ENCODE measurements at places on chromosomes 6 and 20.

GRCh38 chr6:63565727-63566596 lies 6.3 kb upstream of the LOC128125822 start:
- no peak for DNase-seq

DNA sequence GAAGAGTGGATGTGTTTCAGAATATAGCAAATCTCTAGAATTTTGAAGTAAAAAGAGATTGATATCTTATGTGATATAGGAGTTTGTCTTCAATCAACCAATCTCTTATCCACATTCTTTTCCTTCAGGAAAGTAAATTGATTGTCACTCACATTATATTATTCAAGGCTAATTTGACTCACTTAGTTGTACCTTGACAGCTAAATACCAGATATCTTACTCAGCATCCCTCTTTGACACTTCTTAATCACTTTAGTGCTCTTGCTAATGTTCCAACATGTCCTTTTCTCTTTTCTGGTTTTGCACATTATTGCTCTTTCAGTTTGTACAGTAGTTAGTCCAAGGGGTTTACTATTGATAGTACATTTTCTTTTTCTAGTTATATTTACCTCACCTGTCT lies 286.9 kb upstream of the PTCHD4 start:
- no peak for DNase-seq

DNA sequence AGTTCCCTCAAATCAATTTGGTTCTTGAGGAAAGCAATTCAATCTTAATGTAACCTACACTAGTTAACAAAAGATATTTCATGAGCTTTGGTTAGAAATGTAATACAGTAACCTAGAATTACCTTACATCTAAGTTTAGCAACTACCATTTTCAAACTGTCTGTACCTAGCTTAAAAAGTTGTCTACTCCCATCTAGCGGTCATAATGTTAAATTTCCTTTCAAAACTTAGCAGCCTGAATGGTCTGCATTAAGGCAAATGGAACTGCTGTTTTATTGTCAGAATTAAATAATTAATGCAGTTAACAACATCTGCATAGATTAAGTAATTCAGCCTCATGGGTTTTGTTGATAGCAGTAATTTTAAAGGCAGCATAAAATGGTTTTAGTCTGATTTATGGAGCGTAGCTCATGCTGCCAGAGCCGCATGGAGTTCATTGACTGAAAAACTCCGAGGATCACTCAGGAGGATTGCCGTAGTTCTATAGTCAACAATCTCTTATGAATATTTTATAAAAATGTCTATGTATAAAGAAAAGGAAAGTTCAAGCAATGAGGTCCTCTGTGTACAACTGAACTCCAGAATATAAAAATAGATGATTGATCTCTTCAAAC lies 485.4 kb upstream of the MANEA start:
- no peak for DNase-seq

- no peak for DNase-seq
Observed at GRCh38 chr6:34520645-34521462, 35.3 kb downstream of the SPDEF start.

- no peak for DNase-seq
Observed at GRCh38 chr20:48807586-48808381, 20.0 kb downstream of the PREX1 start.

- no peak for DNase-seq
Observed at GRCh38 chr6:130671577-130671976, 155.6 kb upstream of the SMLR1 start.

DNA sequence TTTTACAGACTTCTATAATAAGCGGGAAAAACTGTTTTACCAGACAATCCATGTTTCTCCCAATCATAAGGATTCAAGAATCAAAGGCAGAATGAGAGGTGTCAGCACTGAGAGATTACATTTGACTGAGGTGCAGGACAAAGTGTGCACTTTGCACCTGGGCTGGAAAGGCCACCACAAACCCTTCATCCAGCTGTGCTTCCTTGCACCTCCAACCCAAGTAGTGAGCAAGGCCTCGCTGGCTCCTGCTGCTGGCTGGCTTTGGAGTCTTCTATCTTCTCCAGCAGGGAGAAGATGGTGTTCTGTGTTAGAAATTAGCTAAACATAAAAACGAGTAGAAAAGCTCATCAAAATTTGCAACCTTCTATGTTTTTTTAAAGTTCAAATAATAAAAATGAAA lies 77.7 kb downstream of the CHD6 start:
- DNase-seq = no peak

DNA sequence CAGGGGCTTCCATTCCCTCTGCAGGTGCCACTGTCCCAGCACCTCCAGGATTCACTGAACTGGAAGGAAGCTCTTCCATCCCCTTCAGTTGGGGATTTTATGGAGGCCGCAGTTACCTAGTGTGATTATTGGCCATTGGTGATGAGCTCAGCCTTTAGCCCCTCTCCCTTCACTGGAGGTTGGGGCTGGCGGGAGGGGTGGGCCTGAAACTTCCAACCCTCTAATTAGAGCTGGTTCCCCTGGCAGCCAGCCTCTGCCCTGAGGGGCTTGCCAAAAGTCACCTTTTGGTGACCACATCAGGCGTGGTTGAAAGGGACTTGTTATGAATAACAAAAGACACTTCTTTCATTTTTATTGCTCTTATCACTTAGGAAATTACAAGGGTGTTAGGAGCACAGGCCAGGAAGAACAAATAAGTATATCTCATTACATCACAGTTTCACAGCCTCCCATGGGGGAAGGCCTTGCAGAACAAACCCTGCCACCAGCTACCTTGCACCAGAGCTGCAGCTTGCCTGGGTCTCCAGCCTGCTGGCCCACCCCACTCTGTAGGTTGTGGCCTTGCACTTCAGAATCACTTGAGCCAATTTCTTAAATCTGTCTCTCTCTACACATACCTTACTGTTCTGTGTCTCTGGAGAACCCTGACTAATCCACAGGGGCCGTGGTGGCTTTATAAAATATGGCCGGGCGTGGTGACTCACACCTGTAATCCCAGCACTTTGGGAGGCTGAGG lies 5.0 kb downstream of the PYGB start:
- DNase-seq = no peak

DNA sequence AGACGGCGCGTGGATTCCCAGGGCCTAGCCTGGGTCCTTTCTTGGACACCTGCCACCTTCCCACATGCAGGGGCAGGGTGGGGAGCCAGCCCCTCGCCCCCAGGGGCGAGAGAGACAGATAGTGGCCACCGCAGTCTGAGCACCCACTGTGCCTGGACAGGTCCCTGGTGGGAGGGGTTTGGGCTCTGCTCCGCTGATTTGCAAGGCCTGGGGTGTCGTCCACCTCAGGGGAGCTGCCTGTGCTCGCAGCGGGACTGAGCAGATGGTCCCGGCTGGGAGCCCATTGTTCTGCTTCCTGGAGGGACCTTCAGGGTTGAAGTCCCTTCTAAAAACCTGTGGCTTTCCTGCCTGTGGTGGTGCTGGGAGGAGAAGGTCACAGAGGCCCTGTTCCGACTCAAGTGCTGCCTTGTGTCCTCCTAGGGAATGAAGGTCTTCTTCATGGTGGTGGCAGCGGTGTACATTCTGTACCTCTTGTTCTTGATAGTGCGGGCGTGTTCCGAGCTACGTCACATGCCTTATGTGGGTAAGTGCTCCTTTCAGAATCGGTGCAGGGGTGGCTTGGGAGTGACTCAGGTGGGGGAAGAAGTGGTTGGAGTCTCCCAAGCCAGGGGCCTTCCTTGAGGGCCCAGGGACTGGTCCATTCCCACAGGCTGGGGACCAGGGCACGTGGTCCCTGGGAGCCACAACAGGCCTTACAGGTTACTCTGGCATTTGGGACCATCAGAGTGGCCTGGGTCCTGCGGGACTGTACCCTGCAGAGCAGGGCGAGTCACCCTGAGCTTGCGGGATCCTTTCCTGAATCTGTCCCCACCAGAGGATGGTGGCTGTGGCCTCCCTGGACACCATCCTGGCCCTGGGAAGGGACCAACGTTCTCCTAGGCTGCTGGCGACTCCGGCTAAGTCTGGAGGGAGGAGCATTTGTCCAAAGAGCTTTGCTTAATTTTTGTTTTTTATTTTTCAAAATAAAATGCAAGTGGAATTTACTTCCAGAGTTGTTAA lies 19.6 kb downstream of the DYNLT1 start:
- DNase-seq = no peak

GRCh38 chr6:30074331-30075093 lies 1.1 kb downstream of the RNF39 start:
- DNase-seq = no peak

DNA sequence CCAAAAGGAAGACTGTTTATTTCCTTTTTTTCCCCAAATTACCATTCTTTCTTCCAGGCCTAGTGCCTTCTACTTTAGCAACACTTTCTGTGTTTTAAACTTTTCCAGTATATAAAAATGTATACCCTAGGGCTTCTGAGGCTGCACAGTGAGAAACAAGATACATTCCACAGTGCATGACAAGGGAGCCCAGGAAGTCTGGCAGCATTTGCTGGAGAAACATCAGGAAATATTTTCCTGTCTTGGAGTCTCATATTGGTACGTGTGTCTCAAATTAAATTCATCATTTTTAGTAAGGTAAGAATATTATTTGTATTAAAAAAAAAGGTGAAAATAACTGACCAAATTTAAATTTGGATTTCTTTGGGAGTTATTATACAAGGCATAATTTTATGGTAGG lies 662.6 kb downstream of the RFPL4B start:
- DNase-seq = no peak

GRCh38 chr20:62598761-62599194 lies 43.5 kb upstream of the SLCO4A1 start:
- peak; percentile 60 for DNase-seq

GRCh38 chr6:35725721-35726438 lies 11.0 kb upstream of the ARMC12 start:
- no peak for DNase-seq

DNA sequence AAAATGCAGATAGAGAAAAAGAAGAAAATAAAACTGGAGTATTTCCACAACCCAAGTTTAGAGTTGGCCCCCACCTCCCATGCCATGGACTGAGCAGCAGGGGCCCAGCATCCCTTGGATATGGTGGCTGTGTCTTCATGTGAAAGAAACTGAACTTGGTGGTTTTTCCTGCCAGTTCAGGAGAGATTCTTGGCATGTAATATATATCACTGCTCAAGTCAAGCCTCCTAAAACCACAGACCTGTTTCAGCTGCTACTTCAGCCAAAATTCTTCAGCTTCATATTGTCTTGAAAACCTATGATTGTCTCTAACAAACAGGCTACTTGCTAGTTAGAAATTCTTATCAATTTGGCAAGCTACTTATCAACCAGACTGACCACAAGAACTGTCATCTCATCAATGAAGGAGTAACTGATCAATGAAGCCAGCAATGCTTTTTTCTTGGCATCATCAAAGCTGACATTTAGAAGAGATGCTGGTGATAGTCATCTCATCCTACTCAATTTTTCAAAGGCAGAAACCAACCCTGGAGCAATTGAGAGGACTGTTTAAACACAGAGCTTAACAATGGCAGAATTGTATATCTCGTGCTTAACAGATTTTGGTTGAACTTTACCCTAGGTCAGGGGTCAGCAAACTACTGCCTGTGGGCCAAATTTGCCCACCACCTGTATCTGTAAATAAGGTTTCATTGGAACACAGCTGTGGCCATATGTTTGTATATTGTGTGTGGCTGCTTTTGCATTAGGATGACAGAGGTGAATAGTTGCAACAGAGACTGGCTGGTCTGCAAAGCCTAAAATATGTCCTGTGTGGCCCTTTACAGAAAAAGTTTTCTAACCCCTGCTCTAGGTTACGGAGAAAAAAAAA lies 10.4 kb upstream of the NOL7 start:
- DNase-seq = no peak

DNA sequence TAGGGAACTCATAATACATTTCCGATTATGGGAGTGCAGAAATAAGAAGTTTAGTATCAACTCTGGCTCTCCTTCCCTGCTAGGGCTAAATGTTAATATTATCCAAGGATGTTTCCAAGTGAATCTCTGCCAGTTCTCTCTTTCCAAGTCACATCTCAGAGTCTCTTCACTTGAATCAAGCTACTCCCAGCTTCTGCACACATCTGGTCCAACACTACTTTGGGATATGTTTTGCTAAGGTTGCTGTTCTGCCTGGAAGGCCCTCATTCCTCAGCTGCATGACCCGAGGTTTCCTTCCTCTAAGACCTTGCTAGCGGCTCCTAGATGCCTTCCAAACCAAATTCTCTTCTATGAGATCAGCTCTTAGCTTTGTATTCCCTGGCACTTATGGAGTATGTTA lies 331.8 kb downstream of the GJA1 start:
- DNase-seq = no peak

DNA sequence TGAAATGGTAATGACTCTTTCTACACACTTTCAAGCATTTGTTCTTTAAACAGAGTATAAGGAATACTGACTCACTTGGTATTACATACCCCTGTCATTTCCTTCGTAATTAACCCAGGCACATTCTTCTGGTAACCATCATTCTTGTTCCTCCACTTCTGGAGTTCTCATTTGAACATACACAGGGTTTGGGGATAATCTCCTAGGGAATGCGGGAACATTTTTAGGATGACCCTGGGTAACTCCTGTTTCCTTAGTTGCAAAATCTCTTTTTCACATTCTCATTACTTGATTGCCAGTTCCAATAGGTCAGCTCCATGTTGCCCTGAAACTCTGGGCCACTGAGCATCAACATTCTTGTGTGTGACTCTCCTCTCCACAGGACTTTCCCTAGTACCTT lies 51.5 kb upstream of the E2F3 start:
- DNase-seq = no peak

GRCh38 chr6:130434174-130434873 lies 68.5 kb downstream of the TMEM200A start:
- no peak for DNase-seq

DNA sequence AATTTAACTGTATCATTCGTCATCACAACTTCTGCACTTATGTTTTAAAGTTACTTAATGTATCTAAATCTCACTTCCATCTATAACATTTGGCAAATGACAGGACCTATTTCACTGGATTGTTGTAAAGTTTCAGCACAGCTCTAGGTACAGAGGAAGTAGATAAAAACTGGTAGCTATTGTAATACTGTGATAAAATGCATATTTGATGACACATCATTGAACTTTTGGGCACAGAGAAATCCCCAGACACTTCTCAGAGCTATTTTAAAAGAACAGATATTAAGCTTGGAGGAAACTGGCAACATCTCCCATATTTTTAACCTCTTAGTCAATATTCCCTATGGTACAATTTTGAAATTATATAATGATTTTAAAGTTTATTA lies 138.7 kb downstream of the RFPL4B start:
- DNase-seq = no peak

- no peak for DNase-seq
Observed at GRCh38 chr6:134816780-134817179, 133.1 kb downstream of the ALDH8A1 start.

- no peak for DNase-seq
Observed at GRCh38 chr6:10963113-10963512, 76.3 kb downstream of the SYCP2L start.

DNA sequence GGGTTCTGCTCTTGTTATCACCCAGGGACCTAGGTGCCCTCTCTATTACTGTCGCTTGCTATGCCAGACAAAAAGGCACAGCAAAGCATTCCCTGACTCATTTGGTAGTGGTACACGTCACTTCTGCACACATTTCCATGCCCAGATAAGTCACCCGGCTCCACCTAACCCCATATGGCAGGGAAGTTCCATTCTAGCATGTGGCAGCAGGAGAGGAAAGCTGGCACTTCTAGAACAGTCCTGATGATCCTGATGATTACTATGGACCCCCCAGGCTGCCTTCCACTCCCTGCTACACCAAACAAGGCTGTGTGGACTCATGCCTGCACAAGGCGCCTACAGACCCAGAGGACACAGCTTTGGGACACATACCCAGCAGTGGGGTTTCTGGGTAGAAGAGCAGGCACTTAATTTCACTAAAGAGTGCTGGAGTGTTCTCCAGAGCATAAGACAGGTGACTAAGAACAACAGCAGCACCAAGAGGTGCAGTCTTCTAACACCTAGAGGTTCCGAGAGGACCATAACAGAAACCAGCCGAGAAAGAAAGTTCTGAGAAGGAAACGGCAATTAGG lies 53.5 kb upstream of the NELFCD start:
- DNase-seq = no peak

- DNase-seq = no peak
Observed at GRCh38 chr20:64038224-64038564, 2.2 kb downstream of the C20orf204 start.

Measured in CD4-positive, alpha-beta T cell treated with Interleukin-1 beta for 1 hour (primary cell).